NCI-H524 (cell line): ENCODE measurements at places on chromosomes 7 and 10.

DNA sequence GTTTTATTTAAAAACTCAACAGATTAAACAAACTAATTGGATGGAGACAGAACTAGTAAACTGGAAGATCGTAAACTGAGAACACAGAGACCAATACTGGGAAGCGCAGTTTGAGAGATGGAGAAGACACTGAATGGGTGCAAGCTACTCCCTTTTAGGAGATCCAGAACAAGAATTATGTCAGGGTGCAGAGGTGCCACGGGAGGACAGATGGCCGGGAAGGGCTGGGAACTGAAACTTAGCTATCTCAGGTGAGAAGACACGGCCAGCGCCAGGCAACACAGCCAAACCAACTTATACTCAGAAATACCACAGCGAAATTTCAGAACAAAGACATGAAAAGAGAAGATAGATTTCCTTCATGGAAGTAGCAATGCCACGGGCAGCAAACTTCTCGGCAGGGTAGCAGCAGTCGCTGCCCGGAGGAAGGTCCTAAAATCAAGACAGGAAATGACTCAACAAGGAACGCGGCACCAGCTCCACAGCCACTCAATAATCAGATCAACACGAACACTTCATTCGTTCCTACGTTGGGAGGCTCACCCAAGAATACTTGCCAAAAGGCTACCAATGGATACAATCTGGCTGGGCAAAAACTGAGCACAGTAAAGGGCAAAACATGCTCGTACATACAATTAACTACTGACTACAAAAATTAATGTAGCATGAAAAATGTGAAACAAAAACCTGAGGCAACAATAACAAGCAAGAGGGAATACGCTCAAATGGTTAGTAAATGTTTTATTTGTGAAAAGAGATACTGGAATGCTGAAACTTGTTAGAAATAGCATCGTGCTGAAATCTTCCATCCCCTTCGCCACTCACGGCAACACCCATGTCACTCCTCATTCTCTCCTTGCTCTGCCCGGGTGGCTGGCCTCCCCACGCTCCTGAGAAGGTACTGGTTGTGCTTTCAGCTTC, 2.2 kb upstream of the LRRC27 start:
- no peak for DNase-seq

DNA sequence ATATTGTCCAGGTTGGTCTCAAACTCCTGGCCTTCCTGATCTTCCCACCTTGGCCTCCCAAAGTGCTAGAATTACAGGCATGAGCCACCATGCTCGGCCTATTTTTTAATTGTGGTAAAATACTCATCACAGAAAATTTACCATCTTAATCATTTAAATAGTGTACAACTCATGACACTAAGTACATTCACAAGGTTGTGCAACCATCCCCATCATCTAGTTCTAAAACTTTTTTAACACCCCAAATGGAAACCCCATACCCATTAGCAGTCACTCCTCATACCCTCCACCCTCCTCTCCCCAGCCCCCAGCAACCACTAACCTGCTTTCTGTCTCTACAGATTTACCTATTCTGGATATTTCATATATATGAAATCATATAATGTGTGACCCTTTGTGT, 90.3 kb downstream of the DOCK4 start:
- no peak for DNase-seq

GRCh38 chr10:9175200-9175599, 1120.7 kb downstream of the GATA3 start:
- DNase-seq: no peak

- no peak for DNase-seq
Observed at GRCh38 chr7:16719699-16720098, 33.9 kb upstream of the TSPAN13 start.

DNA sequence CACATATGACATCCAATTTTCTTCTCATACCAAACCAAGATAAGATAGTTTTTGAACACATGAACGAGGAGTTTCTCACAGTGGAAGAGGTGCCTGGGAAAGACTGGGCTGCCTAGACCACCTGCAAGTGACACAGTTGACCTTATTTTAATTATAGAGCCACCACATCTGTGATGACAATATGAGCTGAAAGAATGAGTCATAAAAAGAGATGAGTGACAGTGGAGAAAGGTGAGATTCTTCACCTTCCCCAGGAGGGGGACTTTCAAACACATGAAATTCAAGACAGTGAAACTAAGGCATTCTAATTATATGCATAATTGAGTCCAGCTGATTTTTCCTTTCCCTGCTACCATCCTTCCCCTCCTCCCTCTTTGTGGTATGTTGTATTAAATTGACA, 475.5 kb downstream of the NXPH1 start:
- DNase-seq: no peak

DNA sequence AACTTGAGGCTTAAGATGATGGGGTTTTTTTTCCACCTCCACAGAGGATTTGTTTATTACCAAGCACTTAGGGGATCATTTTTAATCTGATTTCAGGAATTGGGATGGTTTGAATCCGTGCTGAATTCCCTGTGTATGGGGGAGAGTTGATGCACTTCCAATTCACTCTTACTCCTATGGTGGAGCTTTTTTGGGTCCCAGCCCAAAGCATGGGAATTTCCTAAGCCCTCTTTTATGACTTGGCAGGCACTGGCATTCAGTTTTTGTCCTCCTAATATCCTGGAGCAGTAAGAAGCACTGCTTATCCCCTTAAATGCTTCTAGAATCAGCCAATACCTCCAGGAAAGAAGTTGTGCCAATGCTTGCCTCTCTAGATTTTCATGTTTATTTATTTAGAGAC, 78.7 kb downstream of the HYCC1 start:
- DNase-seq: no peak

- no peak for DNase-seq
Observed at GRCh38 chr7:30838008-30838407, 66.8 kb downstream of the MINDY4 start.

- DNase-seq: no peak
Observed at GRCh38 chr7:102983602-102984001, 70.8 kb downstream of the LRRC17 start.

DNA sequence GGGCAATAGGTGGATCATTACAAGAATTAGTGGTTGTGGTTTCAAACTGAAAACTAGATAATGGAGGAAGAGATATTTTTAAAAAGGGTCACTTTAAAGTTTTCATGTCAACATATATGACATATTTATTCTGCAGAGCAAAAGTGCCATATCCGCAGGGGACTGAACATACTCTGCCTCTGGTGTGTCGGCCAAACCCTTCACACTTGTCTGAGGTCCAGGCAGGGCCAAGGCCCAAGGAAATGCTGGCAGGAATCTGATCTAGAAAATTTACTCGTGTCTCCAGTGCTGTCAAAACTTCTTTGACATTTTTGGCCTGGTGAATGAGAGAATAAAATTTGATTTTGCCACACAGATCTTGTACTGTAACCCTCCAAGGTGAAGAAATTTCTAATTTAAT, 562.3 kb downstream of the CCSER2 start:
- DNase-seq: no peak
